ENCODE measurements at places on chromosomes 11 and 22.

DNA sequence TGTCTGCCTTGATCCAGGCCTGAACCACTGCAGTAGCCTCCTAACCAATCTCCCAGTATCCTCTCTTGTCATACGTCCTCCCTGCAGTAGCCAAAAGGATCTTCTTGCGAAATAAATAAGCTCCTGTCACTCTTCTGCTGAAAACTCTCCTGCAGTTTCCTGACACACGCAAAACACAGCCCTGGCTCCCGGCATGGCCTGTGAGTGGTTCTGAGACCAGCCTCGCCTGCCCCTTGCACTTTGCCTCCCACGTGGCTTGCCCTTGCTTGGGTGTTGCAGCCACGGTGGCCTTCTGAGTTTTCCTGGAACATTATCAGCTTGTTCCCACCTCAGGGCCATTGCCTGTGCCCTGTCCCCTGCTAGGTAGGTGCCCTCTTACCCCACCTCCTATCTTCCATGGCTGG lies 7.2 kb downstream of the ZC3H7B start:
- no peak for DNase-seq

GRCh38 chr22:42972649-42973535 lies 42.1 kb downstream of the PACSIN2 start:
- DNase-seq: no peak

- DNase-seq: no peak
These were observed 3.9 kb upstream of the EHF start for GRCh38 chr11:34616830-34617504.

GRCh38 chr11:112613051-112613972 lies 347.9 kb upstream of the NCAM1 start:
- peak; percentile 2 for DNase-seq

- DNase-seq: no peak
These were observed 7.6 kb upstream of the MSANTD2 start for GRCh38 chr11:124807660-124808270.

- DNase-seq: no peak
These were observed 1.1 kb downstream of the SEC14L2 start for GRCh38 chr22:30397656-30398635.

DNA sequence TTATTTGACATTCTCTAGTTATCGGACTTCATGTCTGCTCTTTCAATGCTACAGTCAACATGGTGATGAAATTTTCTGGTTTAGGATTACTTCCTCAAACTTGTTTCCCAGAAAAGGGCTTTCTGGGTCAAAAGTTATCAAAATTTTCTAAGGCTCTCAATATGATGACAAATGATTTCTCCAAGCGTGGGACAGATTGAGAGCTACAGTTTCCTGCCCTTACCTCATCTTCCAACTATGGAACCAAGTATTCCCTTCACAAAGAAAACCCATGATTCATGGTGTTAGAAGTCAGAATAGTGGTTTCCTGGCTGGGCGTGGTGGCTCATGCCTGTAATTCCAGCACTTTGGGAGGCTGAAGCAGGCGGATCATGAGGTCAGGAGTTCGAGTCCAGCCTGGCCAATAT lies 17.8 kb downstream of the MYO18B start:
- peak; percentile 41 for DNase-seq

DNA sequence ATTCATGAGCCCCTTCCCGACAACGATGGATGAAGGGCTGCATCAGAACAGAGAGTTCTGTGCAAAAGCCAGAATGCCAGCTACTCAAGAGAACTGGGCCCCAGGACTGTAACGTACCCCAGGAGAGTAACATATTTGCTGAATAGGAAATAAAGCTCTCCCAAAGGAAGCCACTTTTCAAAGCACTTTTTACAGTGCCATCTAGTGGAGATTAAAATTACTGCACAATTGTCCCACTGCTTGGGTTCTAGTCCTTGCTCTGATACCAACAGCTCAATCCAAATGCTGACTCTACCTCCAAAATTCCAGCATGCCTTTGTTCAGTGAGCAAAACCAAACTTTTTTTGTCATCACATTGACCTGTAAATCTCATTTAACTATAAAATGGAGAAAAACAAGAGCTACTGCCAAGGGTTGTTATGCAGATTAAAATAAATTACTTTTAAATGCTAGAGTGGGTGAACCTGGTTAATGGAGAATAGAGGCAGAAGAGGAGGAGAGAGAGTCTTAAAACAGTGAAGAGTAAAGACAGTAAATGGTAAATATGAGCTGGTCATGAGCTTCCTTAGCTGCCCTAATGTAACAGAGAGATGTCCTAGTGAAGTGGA lies 87.6 kb upstream of the FSHB start:
- DNase-seq: peak; percentile 30

DNA sequence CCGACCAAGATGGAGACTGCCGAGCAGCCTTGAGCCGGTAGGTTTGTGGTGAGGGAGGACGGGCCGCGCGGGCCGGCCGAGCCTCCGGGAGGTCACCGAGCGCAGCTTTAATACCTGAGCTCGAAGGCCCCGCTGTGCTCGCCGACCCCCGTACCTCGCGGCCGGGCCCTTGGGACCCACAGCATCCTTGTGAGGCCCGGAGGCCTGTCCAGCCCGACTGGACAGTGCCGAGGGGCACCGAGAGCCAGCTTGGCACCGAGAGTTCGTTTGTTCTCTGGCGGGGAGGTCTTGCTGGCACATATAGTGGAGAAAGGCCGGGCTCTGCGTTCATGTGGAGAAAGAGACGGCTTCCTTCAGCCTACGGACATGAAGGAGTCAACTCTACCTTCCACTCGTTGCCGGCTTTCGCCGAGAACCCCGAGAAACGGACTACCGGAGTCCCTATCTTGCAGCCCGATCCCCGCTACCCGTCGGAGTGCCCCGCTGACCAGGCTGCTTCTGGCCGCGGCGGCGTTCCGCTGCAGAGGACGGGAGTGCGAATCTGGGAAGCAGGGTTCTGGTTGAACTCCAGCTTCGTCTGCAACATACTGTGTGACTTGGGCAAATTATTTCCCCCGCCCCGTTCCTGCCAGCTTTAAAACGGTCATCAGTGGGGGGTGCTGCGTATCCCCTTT lies 349 bp downstream of the TSSC4 start:
- DNase-seq: no peak

- DNase-seq: no peak
These were observed 16.6 kb downstream of the CAPRIN1 start for GRCh38 chr11:34068111-34068510.

GRCh38 chr11:72998676-72999075 lies 143.4 kb downstream of the FCHSD2 start:
- DNase-seq: no peak

DNA sequence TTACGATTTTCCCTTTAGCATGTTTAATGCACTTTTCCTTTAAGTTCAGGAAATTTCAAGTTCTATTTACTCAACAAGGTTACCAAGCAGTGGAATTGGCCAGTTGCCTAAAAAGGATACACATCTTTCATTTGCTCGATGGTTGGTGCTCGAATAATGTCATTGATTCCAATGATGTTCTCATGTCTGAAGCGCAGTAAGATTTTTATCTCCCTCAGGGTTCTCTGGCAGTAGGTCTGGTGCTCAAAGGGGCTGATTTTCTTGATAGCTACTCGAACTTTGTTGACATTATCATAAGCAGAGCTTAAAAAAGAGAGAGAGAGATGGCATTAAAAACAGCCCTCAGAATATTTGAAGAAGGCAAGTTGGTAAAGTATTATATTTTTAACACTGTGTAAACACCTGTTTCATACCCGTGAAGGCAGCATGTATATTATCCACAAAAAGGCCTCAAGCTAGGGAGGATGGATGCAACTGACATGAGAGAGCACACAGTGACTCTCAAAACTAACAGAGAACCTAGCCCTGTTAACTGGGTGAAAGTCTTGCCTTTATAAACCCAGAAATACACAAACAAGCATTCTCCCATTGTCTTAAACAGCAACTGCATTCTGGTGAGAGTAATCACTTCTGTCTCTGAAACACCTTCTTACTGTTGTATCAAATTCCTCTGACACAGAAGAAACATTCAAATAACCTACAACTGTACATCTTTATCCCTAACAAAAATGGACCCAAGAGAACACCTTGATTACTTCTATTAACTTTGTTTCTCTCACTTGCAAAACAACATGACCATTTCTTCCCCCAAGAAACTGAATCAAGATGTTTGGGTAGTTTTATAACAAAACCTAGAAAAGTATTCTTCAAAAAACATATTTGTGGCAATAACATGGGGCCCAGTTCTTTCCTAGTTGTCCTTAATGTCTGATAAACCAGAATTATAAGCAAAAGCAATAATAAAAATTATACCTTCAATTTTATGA lies 59.6 kb downstream of the MAPK1 start:
- DNase-seq: no peak

GRCh38 chr11:64003807-64004589 lies 17.8 kb downstream of the OTUB1 start:
- DNase-seq: no peak

DNA sequence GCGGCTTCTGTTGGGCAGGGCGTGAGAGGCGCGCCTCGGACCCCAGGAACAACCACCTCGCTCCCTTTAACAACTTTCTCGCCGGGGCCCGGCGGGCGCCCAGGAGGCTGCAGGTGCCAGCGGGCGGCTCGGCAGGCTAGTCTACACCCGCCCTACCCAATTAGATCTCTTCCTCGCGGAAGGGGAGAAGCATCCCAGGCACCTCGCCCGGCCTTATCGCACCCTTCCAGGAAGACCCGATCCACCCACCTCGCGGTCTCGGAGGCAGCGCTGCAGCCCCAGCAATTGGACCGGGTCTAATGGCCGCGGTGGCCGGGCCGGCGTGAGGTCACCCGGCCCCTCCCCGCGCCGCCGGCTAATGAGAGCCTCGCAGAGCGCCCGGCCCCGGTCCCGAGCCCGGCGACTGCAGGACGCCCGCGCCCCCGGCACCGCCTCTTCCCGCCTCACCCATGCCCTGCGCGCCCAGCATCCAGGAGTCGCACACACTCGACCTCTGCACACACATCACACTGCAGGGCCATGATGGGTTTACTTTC lies at the start of gene PLAAT3:
PLAAT3 (minus strand) TSS at position 298 of the 536 bp plus-strand sequence. CDS start 419 bp downstream, outside the sequence.
- DNase-seq: peak; percentile 84

- DNase-seq: peak; percentile 25
These were observed 12.4 kb upstream of the DSCAML1 start for GRCh38 chr11:117809236-117810055.

GRCh38 chr22:46473021-46473779 lies 64.2 kb downstream of the CELSR1 start:
- DNase-seq: no peak

DNA sequence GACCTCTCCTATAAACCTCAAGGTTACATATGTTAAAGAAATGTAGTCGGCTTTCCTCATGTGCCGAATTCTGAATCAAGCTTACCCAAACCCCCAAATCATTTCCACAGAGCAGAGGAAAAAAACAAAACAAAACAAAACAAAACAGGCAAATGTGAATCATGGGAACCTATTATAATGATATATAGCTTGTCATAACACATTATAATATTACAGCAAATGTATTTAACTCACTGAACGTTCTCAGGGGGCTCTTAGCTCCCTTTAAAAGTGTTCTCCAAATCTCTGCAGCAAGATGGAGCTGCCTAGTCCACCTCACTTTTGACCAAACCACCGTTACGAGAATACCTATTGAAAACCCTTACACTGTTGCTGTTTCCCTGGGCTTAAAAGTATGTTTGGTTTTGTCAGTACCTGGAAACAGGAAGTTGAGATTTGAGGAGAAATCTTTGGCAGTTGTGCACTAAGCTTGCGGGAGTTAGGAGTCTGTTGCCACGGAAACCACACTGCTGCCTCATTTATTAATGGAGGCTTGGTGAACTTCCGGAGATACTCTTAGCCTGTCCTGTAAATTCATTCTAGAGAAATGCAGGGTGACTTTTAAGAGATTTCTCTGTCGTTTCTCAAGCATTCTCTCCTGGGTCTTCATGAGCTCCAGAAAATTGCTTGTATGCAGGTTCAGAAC lies 167.0 kb upstream of the RASSF10 start:
- DNase-seq: no peak

Measured in LoVo (cell line).